ENCODE measurements at places on chromosomes 3 and 15.

DNA sequence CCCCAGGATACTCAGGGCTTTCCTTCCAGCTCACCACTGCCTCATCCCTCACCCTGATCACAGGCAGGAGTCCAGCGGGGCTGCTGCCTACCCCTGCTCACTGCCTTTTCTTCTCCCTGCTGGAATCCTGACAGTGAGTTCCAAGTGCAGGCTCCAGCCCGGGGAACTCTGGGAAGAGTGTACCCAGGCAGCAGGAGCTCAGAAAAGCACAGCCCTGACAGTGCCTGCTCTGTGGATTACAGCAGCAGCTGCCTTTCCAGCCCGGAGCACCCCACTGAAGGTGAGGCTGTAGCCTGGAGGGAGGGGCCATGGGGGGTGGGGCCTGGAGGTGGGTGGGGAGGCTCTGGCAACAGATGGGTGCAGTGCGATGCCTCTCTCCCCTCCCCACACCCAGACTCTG is 6.1 kb upstream of the JMJD7 start:
- no peak for DNase-seq

DNA sequence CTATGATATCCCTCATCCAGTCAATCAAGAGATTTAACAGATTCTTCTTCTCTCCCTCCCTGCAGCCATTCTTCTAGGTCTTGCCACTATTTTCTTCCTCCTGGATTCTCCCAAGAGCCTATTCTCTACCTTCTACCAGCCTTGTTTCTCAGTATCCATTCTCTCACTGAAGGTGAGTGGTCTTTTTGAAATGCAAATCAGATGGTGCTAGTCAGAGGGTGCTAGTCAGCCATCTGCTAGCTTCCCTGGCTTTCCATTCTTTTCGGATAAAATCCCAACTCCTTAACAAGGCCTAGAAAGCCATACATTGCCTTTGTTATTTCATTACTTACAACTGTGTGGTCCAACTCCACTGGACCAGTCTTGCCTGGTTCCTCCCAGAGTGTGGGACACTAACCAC is 734.3 kb upstream of the CFAP20DC start:
- no peak for DNase-seq

- no peak for DNase-seq
These were observed 15.3 kb upstream of the MYLK start for GRCh38 chr3:123899300-123899865.

GRCh38 chr15:38610748-38611147 is 46.1 kb upstream of the RASGRP1 start:
- DNase-seq = no peak

DNA sequence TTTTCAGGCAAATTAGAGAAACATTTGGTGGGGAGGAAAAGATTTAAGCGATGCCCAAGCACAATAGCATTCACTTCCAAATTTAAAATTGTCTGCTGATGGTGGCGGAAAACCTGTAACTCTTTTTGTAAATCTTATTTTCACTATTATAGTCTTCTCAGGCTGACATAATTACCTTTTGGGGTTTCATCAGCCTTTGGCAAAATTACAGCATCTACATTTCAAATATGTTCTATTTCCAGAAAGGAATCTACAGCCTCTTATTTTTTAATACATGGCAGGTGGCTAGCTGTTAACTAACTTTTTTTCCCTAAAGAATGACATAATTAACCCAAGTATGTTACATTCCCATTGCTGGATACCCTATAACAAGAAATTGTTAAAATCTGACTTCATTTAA is 391.5 kb upstream of the CCDC54 start:
- DNase-seq = no peak

All from stimulated activated CD8-positive, alpha-beta memory T cell treated with anti-CD3 and anti-CD28 coated beads, Interleukin-4, amount 100 ng/mL, for 1 hour (primary cell).